ENCODE measurements at places on chromosomes 16 and 17.

DNA sequence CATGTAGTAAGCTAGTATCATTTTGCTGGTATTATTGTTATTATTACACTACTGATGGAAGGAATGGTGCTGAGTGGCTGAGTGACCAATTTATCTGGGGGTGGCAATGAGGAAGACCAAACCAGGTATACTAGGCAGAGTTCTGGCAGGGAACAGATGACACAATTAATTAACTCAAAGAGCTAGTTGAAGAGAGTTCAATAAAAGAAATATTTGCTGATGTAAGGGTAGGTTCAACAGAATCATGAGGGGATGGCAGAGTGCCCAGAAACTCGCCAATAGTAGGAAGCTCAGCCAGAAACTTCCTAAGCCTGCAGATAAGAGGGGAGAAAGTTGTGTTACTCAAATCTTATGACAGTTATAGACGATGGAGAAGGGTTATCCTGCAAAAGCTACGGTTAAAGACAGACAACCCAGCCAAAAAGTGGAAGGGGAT is 352.5 kb downstream of the KCNJ2 start:
- peak; percentile 11 for DNase-seq

GRCh38 chr16:72172105-72173034 is at the start of gene PMFBP1:
Gene PMFBP1 (minus strand): TSS chr16:72172155. CDS start chr16:72171208, 947 bp downstream.
- peak; percentile 45 for DNase-seq

DNA sequence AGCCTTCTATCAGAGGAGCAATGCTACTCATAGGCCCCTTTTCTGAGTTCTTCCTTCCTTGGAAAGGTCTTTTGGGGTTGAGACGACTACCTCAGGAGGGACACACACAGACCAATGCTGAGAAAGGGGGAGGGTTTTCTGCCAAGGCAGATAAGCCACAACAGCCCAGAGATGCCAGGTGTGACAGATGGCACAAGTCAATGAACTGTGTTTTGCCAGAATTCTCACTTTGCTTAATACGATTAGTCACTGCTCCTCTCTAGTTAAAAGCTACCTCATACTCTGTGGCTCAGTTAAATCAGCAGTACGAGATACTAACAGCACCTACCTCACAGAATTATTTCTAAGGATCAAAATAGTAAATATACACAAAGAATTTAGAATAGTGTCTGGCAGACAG is 8.0 kb downstream of the BRD7 start:
- DNase-seq, result peak; percentile 30

DNA sequence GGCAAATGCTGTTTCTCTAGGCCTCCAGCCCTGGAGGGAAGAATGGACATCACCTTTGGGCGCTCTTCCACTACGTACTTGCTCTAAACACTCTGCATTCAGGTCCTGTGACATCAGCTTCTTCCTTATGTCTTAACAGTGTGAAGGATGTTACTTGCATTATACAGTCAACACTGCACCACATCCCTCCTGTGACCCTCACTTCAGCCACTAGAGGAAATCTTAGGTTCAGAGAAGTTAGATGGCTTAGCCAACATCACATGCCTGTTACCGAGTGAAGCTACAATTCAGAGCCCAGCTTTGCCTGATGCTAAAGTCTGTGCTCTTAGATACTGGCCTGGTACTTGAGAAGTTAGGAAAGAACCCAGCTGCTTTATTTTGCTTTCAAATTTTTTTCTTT is 18.3 kb downstream of the UBFD1 start:
- no peak for DNase-seq

GRCh38 chr16:85505794-85506634 is 107.1 kb upstream of the GSE1 start:
- no peak for DNase-seq

- no peak for DNase-seq
These were observed 1631.0 kb downstream of the CDH8 start for GRCh38 chr16:60405286-60405685.

- DNase-seq, result no peak
These were observed 70.3 kb downstream of the PMP22 start for GRCh38 chr17:15194859-15195277.

GRCh38 chr16:21650521-21650920 is 1.9 kb downstream of the IGSF6 start:
- DNase-seq, result no peak

DNA sequence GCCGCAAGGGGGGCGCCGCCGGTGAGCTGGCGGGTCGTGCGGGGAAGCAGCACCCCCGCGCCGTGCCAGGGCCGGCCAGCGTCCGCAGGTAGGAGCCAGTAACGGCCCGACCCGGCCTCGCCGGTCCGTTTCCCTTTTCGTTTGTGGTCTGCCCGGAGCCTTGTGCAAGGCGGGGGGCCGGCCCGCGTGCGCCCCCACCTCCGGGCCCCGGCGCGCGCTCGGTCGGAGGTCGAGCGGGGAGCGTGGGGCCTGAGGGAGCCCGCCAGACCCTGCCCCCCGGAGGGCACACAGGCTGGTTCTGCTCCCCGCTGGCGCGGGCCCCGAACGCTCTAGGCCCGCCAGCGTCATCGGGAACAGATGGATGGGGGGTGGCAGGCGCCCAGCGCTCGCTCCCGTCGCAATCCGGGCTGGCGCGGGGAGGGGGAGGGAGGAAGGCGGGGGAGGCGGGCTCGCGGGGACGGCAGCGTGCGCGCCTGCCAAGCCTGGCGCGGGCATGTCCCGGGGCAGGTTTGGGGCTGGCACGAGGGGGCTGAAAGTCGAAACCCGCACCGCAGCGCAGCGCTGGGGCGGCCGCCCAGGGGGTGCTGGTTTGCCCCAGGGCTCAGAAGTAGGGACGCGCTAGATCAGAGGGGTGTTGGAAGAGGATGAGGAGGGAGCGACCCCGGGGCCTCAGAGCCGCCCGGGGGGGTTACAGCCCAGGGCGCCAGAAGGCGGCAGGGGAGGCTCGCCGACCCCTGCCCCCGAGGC is 1.5 kb upstream of the GSE1 start:
- DNase-seq, result peak; percentile 87

GRCh38 chr17:77327566-77328464 is 187.0 kb downstream of the SEC14L1 start:
- DNase-seq, result no peak

DNA sequence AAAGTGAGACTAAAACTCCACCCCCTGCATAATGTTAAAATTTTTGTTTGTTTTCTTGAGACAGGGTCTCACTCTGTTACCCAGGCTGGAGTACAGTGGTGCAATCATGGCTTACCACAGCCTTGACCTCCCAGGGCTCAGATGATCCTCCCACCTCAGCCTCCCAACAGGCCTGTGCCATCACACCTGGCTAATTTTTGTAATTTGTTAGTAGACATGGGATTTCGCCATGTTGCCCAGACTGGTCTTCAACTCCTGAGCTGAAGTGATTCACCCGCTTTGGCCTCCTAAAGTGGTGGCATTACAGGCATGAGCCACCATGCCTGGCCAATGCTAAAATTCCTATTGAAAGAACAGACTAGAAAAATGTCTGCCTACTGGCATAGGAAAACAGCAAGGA is 103.8 kb downstream of the TRIM37 start:
- DNase-seq, result peak; percentile 13

GRCh38 chr17:16286947-16287562 is 66.2 kb downstream of the CENPV start:
- peak; percentile 3 for DNase-seq

- DNase-seq, result peak; percentile 89
These were observed 24.9 kb downstream of the KLHL36 start for GRCh38 chr16:84673203-84673535.

DNA sequence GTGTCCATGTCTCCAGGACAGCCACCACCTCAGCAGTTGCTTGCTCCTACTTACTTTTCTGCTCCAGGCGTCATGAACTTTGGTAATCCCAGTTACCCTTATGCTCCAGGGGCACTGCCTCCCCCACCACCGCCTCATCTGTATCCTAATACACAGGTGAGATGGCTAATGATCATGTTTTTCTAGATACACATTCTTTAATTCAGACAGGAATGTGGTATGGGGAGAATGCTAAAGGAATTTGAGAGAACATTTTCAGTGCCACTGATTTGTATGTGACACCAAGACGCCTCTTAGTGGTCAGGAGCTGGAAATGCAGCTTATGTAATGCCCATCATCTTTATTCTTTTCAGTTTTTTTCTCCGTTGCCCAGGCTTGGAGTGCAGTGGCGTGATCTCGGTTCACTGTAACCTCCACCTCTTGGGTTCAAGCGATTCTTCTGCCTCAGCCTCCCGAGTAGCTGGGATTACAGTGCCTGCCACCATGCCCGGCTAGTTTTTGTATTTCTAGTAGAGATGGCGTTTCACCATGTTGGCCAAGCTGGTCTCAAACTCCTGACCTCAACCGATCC is 8.9 kb upstream of the RAPGEFL1 start:
- DNase-seq, result peak; percentile 57

DNA sequence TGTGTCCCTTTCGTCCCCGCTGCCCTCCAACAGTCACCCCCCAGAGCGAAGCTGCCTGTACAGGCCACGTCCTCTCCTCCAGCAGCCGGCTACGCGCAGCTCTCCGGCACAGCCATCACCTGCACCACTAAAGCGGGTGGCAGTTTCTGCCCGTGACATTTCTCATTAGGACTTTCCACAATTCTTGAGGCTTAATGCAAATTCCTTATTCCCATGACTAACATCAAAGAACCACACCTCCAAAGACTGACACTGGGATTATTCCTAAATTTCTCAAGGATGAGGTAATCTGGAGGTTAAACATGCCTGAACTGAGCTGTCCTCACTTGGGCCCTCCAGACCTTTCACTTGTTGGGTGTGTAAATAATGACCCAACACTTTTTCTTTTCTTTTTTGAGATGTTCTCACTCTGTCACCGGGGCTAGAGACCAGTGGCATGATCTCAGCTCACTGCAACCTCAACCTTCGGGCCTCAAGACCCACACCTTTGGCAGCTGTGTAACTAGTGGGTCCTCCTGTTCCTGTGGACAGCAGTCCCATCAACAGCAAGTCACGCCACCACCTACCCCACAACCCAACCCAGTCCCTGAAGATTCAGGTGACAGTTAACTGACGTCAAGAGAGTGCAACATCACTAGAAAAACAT is 11.7 kb downstream of the ANKRD11 start:
- DNase-seq, result peak; percentile 80

DNA sequence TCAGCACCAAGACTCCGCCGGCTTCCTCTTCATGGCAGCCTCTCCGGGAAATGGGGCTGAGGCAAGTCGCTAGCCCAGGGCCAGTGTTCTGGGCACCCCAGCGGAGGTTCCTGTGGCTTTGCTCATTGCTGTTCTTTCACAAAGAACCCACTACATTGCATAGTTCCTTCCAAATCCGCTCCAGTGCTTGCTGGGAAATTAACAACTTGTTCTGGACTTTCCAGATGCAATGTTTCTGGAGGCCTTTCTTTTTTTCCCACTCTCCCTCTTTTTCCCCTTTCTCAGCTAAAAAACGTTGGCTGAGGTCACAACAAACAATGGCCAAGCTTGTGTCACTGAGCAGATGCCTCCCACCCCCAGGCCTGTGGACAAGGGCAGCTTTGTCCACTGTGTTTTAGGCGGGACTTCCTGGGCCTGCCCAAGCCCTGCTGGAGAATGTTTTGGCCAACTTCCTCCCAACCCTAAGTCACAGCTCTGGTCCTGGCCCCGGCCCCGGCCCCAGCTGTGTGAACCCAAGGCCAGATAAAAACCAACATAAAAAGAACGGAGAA is 131.5 kb upstream of the RCVRN start:
- DNase-seq, result no peak

DNA sequence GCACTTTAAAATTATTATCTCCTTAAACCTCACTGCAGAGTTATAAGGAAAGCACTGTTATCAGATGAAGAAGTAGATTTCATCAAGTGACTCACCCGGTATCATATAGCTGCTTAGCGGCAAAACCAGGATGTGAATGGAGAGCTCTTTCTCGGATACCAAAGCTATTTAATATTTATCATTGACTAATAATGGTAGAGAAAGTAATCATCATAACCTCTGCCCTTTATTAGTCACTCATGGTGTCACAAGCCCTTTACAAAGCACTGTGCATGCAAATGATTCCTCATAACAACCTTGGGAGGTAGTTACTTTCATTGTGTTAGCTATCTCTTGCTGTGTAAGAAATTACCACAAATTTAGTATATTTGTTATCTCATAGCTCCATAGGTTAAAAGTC is 592.9 kb downstream of the MAF start:
- DNase-seq, result no peak

- peak; percentile 51 for DNase-seq
These were observed 78.6 kb upstream of the ZNF469 start for GRCh38 chr16:88303890-88304819.

DNA sequence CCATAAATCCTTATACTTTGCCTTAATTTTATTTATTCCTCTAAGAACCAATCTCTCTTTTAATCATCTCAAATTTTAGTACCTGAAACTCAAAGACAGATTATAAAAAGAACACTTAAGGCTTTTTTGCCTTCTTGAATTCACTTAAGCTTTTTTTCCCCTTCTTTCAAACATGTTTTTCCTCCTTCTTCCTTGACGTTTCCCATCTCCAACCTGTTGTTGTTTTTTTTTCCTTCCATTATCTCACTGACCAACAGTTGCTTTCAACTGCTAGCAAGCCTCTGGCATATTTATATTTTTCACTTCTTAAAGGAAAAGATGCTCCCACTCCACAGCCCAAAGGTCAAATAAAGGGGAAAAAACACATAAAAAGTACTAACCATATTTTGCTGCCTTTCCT is 32.2 kb downstream of the SPOP start:
- peak; percentile 0 for DNase-seq

GRCh38 chr17:31663576-31663975 is 195.5 kb downstream of the COPRS start:
- DNase-seq, result no peak

- DNase-seq, result no peak
These were observed 72.0 kb upstream of the CDH5 start for GRCh38 chr16:66294507-66294906.

- DNase-seq, result no peak
These were observed 232.3 kb downstream of the ZFHX3 start for GRCh38 chr16:72815348-72816318.

DNA sequence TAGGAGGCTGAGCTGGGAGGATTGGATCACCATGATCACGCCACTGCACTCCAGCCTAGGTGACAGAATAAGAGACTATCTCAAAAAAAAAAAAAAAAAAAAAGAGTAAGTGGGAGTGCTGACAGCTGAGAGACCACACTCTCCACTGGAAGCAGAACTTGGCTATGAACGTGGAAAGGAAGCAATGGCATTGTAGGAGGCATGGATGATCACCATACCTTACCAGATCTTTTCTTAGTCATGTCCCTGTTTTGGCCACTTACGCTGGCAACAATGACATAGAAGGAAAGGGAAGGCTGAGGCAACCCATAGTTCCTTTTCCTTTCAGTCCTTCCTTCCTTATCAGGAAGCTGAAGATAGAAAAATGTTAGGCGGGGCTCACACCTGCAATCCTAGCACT is 3.7 kb upstream of the ATP1B2 start:
- DNase-seq, result no peak

DNA sequence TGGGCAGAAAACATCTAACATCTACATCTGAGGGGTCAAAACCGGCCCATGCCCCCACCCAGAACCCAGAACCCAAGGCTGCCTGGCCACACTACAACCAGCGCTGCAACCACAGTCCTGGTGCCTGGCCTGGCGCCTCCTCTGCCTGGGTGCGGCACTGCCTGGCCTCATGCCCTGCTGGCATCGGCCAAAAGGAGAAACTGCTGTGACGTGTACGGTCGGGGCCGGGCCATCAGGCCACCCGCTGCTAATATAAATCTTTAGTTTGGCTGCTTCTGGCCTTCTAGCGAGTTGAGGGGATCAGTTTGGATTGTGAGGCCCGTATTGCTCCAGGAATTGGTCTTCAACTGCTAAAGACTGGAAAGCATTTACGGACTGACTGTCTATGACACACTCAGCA is 22.8 kb downstream of the TMEM204 start:
- no peak for DNase-seq

Measured in MCF 10A (cell line).